ENCODE measurements at places on chromosomes 11 and 22.

DNA sequence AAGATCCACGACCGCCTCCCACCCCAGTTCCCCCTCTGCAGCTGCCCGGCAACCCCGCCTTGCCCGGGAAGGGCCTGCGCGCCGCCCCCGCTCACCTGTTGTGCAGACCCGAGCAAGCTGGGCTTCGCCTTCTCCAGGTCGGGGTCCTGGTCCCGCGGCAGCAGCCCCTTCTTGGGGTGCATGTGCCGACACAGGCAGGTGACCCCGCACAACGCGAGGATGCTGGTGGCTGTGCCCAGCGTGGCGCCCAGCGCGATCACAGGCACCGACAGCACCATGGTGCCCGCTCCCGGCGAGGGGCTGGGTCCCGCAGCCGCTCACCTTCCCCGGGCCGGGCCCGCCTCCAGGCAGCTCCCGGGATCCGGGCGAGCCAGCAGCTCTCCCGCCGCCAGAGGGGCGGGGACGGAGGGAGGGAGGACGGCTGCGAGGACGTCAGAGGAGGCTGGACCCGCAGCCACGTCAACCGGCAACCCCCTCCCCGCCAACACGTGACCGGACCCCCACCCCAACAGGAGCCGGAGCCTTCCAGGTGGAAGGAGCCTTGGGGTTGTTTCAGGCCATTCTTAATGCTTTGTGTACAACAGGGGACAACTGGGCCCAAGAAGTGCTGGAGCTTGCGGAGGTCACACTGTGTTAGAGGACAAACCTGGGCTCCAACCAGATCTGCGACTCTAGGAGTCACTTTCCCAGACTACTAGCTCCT lies at the start of gene SYT13:
Gene SYT13 (minus strand): TSS at position 412 of the 703 bp plus-strand sequence. CDS start 134 bp downstream, at position 278.
- no peak for DNase-seq

DNA sequence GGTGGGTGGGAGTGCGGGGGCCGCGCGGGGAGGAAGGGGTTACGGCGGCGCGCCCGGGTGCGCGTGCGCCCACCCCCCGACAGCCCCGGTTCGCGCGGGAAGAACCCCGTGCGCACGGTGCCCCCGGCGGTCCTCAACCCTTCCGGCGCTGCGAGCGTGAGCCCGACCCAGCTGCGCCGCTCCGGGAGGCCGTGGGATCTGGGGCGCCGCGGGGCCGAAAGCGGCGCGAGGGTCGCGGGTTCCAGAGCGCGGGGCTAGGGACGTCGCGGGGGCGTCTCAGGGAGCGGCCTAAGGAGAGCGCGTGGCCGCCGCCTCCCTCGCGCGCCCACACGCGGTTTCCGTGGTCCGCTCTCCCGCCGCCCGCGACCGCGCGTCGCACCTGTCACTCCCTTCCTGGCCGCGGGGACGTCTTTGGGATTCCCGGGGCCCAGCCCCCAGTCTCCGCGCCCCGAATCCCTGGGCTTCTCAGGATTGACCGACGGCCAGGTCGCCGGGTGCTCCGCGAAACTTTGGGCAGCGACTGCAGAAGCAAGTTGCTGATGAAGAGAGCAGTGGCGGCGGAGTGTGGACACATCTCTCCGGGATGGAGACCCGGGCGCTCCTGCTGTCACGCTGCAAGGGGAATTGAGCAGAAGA lies 582 bp downstream of the SREBF2 start:
- DNase-seq, result peak; percentile 5

GRCh38 chr11:15629690-15630321 lies 515.1 kb downstream of the INSC start:
- no peak for DNase-seq

DNA sequence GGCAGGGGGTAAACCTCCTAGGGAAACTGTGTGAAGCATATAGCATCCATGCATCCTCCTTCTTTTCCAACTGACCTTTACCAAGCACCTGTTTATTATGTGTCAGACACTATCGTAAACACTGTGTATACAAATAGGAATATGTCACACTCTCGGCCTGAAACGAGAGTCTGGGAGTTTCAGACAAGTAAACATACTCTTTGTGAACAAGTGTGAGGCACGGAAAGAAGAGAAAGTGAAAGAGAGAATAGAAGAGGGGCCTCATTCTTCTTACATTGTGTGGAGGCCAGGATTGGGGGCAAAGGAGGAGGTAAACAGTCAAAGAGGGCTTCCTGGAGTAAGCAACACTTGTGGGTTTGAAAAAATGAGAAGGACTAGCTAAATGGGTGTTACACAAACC lies 16.4 kb downstream of the CSNK2A3 start:
- no peak for DNase-seq

DNA sequence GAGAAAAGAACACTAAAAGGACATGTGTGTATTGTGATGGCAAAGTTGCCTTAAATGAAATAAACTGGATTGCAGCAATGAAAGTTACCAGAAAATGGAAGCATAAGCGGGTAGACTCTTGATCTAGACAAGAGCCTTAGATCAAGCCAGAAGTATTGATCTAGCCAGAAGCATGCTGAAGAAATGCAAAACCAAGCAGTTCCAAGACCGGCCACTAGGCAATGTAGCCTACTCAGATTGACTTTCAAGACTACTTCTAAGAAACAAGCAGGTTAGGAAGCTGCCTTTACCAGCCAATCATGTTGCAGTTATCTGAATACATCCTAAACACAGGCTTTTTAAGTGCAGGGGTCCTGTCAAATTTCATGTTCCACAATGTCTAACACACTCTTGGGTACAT lies 54.6 kb downstream of the KCNA4 start:
- no peak for DNase-seq

DNA sequence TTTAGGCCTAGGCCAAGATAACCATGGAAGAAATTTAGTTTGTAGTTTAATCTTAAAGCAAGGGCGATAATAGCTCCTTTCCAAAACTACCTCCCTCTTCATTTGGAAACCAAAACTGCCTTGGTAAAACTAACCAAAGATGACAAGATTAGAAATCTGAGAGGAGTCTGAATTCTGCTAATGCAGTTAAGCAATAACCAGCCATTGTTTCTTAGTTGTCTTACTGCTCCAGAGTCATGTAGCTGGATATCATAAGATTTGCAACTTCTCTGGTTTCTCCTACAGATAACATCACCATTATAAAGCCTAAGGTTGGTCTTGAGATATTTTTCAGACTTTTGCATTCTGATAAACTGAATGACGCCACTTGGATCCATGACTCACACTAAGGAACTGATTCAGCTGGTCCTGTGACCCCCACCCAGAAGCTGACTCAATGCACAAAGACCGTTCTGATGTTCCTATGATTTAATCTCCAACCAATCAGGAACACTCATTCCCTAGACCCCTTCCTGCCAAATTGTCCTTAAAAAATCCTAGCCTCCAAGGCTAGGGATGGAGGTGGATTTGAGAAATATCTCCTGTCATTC lies 200.8 kb downstream of the LUZP2 start:
- no peak for DNase-seq

DNA sequence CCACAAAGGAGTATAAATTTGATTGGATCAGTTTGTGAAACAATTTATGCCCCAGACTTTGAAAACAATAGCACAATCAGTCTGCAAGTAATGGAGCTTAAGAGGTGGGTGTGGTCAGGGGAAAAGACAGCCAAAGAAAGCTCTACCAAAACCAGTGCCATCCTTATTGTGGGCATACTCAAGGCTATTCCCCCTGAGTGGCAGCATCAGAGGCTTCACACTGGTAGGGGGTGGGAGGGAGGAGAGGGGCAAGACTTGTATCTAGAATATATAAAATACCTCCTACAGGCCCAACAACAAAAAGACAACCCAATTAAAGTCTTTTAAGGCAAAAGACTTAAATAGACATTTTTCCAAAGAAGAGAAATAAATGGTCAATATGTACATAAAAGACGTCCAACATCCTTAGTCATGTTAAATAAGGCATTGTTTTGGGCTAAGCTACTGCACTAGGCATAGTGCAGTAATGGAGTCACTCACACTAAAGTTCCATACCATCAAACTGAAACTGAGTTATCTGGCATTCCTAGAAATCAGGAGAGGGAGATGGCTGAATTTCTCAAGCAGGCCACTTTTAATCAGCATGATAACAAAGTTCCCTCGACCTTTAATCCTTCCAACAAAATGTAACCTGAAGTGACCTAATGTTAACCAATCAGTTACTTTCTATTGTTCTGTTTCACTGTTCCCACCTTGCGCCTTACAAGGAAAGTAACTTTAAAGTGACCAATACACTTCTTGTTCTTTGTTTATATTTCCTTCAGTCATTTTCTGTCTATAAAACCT lies 24.8 kb downstream of the NARS2 start:
- no peak for DNase-seq
